ENCODE measurements at places on chromosomes 1 and 21.

DNA sequence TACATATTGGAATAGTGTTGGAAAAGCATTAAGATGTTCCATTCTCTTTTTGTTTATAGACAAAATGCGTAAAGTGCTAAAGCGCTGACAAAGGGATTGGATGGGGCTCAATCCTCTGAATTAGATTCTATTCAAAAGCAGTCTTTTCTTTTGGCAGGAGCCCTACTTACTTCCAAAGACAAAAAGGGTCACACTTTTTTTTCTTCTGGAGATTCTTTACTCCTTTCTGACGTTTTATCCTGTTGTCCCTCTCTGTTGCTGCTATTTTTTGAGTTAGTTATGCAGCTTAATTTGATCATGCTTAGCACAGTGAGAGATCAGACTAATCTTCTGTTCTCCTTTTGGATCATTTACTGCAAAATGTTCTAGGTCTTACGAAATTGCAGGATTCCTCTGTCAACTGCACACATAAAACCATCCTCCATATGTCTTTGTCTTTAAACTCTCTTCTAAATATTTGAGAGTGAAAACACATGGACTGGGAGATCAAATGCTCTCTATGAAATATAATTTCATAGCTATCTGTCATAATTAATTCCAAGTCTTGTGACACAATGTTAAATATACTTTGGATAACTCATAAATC lies 656.4 kb upstream of the ADGRL2 start:
- no peak for DNase-seq

DNA sequence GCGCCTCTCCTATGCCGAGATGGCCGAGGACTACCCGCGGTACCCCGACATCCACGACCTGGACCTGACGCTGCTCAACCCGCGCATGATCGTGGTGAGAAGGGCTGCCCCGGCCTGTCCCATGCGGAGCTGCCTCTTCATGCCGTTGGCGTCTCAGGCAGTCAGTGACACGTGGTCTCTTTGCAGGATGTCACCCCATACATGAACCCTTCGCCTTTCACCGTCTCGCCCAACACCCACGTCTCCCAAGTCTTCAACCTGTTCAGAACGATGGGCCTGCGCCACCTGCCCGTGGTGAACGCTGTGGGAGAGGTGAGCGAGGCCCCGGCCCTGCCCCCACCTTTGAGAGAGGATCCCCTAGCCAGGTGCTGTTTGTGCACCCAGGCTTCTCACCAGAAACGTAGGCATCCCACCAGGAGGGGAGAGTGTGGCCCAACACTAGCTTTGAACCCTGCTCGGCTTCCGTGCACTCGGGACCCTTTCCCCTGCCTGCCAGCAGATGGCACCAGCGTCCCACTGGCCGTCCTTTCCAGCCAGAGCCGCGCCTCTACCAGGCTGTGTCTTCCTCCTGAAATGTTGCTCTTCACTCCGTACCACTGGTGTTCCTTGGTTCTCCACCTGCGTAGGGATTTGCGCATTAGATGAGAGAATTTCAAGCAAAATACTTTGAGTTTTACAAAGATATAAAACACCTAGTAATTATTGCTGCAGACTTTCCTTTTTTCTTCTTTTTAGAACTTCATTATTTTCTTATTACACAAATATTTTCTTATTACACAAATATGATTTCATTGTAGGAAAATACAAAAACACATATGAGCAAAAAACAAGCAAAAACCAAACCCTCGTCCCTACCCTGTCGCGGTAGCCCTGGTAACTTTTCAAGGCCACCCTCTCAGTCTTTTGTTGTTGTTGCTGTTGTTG lies 9.0 kb downstream of the NPPA start:
- no peak for DNase-seq

- DNase-seq = no peak
Observed at GRCh38 chr1:21319447-21320407, 29.5 kb upstream of the ECE1 start.

GRCh38 chr21:29189353-29189752 lies 58.9 kb downstream of the MAP3K7CL start:
- no peak for DNase-seq

DNA sequence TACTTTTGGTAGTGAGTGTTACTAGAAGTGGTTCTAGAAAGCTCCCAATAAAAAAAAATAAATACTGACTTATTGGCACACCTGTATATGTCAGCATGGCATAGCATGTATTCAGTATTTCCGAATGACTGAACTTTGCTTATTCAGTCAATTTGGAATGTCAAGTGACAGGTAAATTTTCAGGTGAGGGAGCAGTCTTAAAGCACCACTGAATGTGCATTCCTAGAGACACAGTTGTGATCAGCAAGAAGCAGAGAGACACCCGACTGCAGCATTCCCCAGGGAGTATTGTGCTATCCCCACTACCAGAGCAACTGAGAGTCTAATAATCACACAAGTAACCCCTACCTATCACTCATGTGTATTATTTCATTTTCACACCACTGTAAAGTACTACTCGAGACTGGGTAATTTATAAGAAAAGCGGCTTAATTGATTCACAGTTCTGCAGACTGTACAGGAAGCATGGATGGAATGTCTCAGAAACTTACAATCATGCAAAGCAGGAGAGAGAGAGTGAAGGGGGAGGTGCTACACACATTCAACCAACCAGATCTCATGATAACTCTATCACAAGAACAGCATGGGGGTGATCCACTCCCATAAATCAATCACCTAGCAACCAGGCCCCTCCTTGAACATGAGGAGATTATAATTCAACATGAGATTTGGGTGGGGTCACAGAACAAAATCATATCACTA lies 201.5 kb downstream of the TBX15 start:
- no peak for DNase-seq

- no peak for DNase-seq
Observed at GRCh38 chr1:2103901-2104590, 53.8 kb downstream of the PRKCZ start.

- DNase-seq = no peak
Observed at GRCh38 chr1:44283524-44284173, 70.4 kb downstream of the DMAP1 start.

- no peak for DNase-seq
Observed at GRCh38 chr21:34126691-34127090, 53.3 kb downstream of the MRPS6 start.

DNA sequence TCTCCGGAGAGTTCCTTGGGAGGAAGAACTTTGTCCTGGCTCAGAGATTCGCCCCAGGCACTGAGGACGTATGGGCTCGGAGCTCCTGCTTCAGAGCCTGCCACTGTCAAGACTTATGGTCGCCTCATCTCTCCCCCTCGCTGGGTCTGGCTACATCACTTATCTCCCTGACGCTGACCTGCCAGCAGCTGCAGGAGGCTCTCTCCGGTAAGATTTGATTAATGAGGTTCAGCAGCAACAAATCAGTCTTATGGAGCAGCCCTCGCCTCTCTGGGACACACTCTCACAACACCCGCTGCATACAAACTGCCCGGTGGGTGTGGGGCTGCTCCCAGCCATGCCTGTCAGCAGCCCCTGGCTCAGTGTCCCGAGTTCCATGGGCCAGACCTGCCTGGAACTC lies 297.8 kb downstream of the RRAGC start:
- DNase-seq = no peak

DNA sequence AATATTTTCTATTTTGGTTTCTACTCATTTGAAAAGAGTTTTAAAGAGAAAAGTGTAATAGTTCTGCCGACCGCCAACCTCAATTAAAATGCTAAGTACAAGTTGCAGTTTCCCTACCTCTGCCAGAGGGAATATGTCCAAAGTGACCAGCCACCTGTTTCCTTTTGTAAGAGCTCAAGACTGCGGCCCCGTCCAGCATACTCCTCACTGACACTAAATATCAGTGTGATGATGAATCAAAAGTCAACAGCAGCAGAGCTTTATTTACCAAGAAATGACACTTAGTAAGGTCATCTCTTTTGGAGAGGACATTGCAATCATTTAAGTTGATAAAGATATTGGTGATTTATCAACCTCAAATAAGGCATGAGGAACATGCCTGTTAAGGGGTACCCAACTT lies 57.4 kb upstream of the NRIP1 start:
- DNase-seq = no peak

GRCh38 chr1:87735750-87736149 lies 407.1 kb downstream of the LMO4 start:
- no peak for DNase-seq

- no peak for DNase-seq
Observed at GRCh38 chr1:226697151-226697928, 41.7 kb downstream of the ITPKB start.

DNA sequence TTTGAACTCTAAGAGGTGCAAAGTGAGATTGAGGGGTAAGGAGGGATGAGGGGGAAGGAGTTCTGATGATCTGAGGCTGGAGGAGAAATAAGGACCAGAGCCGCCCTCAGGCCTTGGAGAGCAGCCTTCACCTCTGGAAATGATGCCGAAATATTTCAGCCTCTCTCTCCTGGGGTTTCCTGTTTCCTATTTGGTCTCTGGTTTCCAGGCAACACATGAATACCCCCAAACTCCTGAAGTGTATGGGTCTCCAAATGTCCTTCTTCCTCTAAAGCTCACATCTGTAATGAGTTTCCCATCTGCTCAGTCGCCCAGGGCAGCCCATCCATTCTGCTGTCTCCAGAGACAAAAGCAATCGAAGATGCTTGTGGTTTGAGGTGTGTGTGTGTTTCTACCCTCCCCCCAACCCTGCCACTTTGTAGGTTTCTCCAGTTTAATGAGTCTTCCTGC lies 52.0 kb upstream of the FAM20B start:
- DNase-seq = no peak

DNA sequence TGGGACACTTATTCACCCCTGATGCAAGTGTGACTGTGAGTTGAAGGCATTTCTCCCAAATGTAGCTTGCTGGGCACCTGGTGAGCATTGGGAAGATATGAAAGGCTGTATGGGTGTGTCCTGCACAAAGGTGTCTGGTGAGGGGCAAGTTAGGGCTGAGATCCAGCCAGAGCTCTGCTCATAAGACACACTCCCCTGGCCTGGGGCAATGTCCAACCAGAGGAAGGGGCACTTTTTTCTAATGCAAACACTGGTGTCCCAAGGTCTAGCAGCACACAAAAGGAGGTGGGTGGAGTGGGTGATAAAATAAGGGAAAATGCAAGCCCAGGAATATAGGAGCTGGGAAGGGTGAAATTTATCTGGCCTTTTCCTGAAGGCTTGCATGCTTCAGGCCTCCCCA lies 57.0 kb upstream of the TRABD2B start:
- DNase-seq = no peak

DNA sequence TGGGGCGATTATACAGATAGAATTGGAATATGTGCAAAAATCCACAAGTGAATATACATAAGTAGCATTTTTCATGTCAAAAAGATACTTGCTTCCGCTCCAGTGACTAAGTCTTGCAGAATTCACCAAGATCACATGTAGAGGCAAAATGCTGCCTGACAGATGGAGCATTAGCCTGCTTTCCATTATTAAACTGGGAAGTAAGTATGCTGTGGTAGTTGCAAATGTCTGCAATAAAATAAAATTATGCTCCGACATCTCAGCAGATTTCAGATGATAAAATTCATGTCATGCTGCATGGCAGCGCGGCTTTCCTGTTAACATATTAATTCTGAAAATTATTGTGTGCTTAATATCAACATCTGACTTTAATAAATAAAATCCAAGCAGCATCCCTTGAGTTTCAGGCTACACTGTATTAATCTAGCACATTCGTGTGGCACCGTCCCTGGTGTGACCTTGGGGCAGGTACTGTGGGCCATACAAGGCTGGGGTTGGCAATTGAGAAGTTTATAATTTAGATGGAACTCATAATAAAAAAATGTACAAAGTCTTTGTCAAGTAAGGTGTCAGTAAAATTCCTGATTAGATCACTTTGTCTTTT lies 366.4 kb upstream of the ZP4 start:
- no peak for DNase-seq

GRCh38 chr1:90854397-90854924 lies 137.4 kb upstream of the BARHL2 start:
- DNase-seq = no peak

All from GM12864 (cell line).